ENCODE measurements at places on chromosomes 7 and 10.

- no peak for DNase-seq
Measured at GRCh38 chr7:5647816-5648215, 133.6 kb downstream of the RNF216 start.

- no peak for DNase-seq
Measured at GRCh38 chr10:72418679-72419078, 64.0 kb upstream of the DNAJB12 start.

DNA sequence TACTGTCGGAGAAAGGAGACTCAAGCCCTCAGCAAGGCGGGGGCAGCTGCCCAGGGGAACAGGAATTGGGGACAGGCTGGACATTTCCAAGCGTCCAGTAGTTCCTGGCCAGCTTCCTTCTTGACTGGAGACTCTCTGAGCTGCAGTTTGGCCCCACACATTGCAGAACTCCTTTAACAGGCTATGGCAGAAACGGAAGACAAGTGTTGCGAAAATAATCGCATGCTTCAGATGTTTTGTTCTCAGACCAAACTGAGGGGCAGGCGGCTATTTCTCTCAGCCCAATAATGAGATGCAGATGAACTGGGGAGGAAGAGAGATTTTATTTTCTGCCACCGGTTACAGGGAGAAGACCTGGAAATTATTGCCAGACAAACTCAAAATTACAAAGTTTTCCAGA is 88.0 kb upstream of the PFKP start:
- no peak for DNase-seq

DNA sequence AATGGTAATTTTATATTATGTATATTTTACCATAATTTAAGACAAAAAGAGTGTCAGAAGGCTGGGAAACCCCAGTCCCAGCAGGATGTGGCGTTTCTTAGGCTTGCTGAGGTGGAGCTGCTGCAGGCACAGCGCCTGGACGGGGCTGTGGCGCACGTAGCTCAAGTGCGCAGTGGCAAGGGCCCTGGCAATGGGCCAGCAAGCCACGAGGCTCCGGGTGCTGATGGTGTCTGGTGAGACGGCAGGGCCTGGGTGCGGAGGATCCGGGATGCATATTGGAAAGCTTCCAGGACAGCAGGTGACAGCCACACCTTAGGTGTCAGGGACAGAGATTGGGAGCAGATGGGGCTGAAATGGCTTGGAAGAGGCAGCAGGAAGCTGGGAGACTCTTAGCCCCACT is 37.2 kb downstream of the CLEC2L start:
- peak; percentile 35 for DNase-seq

- no peak for DNase-seq
Measured at GRCh38 chr10:62159351-62159750, 109.3 kb downstream of the RTKN2 start.

GRCh38 chr7:124106575-124106974 is 73.7 kb upstream of the TMEM229A start:
- no peak for DNase-seq

DNA sequence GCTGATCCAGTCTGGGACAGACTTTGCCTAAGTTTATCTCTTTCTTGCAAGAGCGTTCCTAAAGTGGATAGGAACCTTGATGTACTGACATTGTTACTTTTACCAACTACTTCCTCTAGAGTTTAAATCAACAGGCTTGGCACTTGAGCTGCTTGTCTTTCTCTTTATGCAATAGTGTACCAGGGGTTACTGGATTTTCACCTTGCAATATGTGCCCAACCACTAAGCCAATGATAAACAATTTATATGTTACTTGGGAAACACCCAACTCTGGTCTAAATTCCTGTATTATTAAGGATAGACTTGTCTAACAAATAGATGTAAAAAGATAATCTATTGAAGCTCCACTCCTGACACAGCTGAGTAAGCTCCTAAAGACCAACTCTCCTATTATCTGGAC is 470.2 kb downstream of the SH2D4B start:
- DNase-seq: no peak
